DMS 273 treated with DMSO at 0.1 percent for 48 hours (cell line): ENCODE measurements at places on chromosomes 11 and 22.

GRCh38 chr22:40624770-40625169 is 11.7 kb downstream of the MRTFA start:
- DNase-seq = no peak

GRCh38 chr11:109783840-109784239 is 309.4 kb upstream of the ZC3H12C start:
- DNase-seq = no peak

- no peak for DNase-seq
Observed at GRCh38 chr22:32713737-32714457, 87.6 kb upstream of the TIMP3 start.

DNA sequence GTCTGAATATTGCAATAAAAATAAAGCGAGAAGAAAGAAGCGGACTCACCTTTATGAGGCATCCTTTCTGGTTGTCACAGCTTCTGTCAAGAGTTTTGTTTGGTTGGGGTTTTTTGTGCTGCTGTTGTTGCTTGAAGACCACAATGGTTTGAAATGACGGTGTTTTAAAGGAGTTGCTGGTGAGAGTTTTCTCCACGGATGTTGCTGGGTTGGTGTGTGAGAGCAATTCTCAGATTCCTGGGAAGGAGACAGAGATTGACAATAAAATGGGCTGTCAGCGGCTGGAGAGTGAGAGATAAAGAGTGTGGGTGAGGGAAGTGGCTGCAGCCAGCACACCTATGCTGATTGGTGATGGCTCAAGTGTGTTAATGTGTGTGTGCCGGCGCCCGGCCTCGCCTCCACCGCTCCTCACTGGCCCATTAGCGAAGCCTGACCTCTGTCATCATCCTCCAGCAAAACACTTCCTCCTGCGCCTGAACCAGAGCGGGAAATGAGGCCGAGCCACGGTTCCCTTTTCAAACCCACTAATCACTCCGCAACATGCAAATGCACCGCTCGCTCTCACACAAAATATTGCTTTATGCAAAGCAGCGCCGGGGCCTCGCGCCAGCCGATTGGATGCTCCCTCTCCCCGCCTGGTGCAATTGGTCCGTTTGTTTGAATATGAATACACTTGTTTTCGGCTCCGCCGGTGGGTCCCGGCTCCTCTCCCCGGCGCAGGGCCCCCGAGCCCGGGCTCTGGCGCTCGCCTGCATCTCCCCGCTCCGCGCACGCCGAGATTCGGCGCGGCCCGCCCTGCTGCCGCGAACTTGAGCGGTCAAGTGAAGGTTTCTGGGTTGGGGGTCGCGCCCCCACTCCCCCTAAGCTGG is at the start of gene PAX6:
Gene PAX6 (minus strand): TSS at position 544 of the 869 bp plus-strand sequence. CDS start 4,911 bp downstream, outside the sequence.
- peak; percentile 96 for DNase-seq

DNA sequence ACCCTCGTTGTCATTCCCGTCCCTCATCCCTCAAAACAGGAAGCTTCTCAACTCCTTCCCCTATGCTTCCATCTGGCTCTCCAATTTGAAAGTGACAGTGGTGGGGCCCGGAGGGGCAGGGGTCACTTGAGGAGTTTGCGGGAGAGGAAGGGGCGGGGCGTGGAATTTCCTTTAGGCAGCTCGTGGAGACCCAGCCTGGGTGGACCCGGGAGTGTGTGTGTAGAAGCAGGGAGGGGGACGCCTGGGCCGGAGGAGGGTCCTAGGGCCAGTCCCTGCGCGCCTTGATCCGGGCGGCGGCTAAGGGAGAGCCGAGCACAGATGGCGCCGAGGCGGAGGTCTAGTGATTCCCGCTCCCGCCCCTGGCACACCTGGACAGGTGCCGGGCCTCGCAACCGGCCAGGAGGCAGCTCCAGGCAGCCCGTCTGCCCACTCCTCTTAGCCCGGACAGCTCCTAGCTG is 7.8 kb upstream of the PAX6 start:
- DNase-seq = no peak

DNA sequence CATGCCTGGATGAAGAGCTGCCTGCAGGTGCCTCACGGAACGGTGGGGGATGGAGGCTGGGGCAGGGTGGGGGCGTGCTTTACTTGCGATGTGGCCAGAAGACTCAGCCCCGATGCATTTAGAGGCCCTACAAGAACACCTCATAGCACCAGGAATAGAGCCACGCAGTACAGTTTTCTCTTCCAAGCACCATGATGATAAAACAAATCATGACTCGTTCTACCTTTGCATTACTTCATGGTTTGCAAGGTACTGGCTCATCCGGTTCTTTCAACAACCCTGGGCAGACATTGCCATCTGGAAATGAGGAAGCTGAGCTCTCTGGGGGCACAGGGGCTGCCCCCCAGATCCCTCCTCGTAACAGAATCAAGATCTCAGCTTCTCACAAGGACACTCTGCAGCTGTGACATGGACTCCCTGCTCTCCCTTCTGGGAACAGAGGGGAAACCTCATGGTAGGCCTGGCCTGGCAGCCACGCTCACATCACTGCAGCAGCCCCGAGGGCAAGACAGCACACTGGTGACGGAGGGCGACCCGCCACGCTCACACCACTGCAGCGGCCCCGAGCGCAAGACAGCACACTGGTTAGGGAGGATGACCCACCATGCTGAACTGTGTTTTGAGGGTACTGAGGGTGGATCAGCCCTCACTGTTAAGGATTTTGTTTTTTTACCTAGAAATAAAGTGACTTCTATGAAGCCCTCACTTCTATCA is 46.9 kb downstream of the PHF21B start:
- DNase-seq = no peak

DNA sequence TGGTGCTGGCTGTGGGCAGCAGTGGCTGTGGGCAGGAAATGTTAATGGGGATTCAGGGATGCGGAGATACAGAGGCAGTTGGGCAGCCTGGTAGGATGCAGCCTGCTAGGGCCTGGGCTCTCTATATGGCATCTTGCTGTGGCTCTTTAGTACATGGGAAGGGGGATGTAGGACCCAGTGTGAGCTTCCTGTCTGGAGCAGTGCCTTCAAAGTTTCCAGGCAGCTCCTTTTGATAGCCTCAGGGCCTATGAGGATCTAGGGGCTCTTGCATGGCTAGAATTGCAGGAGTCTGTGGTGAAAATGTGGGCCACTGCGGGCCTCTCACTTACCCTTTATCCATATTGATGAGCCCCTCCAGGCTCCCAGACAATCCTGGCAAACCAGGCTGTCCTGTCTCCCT is 213.2 kb upstream of the SNX19 start:
- DNase-seq = no peak

DNA sequence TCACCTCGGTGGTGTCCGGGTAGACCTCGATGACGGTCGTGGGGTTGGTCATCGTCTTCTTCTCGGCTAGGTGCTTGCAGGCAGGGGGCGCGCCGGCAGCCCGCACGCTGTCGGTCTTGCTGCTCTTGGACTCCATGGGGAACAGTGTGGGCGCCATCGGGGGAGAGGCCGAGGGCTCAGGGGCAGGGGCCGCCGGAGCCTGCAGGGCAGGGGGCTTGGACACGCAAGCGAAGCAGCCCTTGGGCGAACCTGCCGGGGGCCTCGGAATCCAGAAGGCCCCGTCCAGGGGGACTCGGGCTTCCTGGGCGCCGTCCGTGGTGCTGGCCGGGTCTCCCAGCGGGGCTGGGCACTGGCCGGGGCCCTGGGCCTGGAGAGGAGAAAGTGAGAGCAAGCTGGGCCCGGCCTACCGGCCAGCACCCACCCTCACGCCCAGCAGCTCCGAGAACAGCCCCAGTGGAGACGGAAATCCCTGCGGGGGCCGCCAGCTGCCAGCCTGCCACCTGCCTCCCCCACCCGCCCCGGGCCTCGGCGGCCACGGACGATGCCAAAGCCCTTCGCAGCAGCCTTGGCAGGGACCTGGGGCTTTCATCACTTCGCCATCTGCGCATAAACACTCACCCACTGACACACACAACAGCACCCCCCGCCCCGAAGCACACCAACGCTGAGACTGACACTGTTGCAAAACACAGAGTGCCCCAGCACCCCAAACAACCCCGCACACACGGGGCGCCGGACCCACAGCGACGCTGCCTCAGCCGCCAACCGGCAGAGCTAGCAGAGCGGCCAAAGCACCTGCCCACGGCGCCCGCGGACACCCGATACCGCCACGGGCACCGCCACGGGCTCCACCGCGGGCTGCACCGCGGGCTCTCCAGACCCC is 2.4 kb downstream of the IFITM10 start:
- DNase-seq = no peak

DNA sequence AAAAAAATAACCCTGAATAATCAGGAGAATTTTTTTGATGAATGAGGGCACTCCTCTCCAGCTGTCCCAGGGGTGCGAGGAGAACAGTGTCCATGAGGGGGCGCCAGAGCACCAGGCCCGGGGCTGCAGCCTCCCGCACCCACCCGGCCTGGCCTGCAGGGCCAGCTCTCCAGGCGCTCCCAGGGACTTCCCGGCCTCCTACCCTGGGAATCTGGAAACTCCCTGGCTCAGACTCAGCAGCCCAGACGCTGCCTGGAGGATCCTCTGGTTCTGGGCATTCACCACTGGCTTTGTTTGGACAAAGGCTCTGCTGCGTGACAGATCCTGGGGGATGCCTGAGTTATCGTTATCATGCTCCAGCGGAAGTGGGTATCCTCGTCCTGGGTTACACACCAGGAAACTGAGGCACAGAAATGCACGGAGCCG is 31.0 kb downstream of the MCM5 start:
- no peak for DNase-seq

- DNase-seq = no peak
Observed at GRCh38 chr22:49541693-49542230, 285.9 kb downstream of the BRD1 start.

GRCh38 chr11:85266646-85267045 is 360.5 kb downstream of the DLG2 start:
- no peak for DNase-seq

GRCh38 chr22:32501836-32502752 is 27.5 kb downstream of the FBXO7 start:
- no peak for DNase-seq

GRCh38 chr22:32331918-32332725 is 25.5 kb upstream of the RFPL3 start:
- no peak for DNase-seq

- DNase-seq = no peak
Observed at GRCh38 chr22:40610329-40610850, 26.1 kb downstream of the MRTFA start.

GRCh38 chr11:65427691-65428577 is 5.3 kb downstream of the NEAT1 start:
- DNase-seq = peak; percentile 54

DNA sequence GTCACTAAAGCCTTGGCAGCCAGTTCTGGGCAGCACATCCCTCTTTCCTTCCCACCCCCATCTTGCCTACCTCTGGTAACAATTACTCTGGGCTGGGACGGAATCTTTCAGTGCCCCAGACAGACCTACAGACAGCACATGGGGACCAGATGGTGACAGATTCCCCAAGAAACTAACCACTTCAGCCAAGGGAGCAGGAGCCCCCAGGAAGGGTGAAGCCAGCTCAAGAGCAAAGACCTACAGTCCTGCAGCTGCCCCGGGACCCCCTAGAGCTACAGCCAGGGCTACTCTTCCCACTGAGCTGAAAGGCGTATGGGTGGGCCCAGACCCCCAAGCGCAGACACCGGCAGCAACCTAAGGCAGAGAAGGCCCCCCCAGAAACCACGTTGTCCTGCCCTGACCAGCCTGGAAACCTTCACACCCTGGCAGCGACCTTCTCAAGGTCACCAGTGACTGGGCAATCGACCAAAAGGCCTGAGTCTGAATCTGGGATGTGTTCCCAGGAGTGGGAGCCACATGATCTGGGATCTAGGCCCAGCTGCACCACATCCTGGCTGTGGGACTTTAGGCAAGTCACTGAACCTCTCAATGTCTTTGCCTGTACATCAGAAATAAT is 65.8 kb downstream of the LRRC32 start:
- no peak for DNase-seq

- no peak for DNase-seq
Observed at GRCh38 chr11:13486926-13487660, 8.7 kb downstream of the PTH start.

- no peak for DNase-seq
Observed at GRCh38 chr11:2453436-2453835, 8.6 kb downstream of the KCNQ1 start.

DNA sequence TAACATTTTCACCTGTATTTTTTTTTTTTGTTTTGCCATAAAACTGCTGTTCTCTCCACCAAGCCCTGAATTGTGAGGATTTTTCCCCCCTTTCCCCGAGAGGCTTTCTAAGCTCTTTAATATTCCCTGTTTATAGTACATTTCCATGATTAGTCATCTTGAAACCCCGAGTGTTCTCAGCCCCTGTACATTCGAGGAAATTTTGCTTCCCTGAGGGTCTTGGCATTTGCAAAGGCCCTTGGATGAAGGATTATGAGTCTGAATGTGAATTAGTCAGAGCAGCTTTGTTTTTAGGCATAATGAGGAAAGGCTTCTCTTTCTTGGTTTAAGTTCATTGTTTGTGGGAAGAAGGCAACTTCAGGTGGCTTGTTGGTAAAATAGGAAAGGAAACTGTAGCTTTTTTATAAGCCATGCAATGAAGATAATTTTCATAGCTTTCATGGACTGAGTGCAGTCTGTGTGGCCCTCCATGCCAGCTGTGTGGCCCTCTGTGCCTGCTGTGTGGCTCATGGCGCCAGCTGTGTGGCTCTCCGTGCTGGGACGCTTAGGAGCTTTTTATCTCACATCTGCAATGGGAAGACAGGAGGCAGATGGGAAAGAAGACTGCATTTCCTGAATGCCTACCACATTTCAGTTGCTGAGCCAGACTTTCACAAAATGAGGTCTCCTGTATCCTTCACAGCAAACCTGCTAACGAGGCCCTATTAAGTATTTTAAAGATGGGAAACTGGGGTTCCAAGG is 129.0 kb downstream of the TEAD1 start:
- DNase-seq = no peak

- DNase-seq = no peak
Observed at GRCh38 chr22:21745948-21746347, 10.4 kb upstream of the YPEL1 start.

- DNase-seq = no peak
Observed at GRCh38 chr22:21449531-21450319, 17.5 kb upstream of the TMEM191C start.

GRCh38 chr11:128628686-128629085 is 41.3 kb upstream of the ETS1 start:
- no peak for DNase-seq

GRCh38 chr11:86416494-86416893 is 41.8 kb downstream of the CCDC81 start:
- DNase-seq = no peak
